Stimulated activated CD8-positive, alpha-beta memory T cell treated with anti-CD3 and anti-CD28 coated beads, Interleukin-7, amount 100 ng/mL, for 1 hour (primary cell): ENCODE measurements at places on chromosomes 12 and 14.

DNA sequence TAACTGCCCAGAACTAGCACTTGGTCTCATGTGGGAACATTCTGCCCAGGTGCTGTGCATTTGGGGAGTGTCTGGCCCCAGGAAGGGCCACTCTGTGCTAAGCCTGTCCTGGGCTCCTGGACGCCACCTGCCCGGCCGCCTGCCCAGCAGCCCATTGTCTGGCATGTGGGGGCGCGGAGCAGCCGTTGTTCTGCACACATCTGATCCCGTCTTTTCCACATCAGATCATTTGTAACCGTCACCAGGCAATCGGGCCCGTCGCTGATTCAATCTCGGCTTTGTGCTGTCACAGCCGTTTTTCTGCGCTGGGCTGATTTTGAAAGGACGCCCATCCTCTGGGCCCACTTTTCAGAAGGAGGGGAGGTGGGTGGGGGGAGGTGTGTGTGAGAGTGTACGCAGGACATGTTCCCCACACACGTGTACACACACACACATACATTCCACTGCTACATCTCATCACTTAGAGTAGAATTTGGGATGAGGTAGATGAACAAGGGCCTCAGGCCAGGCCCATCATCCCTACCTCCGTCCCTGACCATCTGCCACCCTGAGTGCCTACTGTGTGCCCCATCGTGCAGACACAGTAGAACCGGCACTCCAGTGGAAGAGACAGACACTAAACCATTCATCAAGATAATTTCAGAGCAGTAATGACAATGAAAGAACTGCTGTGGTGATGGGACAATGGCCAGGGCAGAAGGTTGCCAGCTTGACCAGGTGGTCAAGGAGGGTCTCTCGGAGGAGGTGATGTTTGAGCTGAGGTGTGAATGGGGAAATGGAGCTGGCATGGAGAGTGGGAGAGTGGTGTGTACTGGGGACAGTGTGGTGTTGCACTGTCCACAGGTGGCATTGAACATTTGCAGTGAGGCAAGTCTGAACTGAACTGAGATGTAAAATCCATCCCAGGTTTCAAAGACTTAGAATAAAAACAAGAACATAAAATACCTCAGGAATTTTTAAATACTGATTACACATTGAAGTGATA is 19.0 kb downstream of the FAM222A start:
- no peak for DNase-seq

- DNase-seq = peak; percentile 23
Observed at GRCh38 chr12:31323391-31324115, 2.4 kb downstream of the SINHCAF start.

DNA sequence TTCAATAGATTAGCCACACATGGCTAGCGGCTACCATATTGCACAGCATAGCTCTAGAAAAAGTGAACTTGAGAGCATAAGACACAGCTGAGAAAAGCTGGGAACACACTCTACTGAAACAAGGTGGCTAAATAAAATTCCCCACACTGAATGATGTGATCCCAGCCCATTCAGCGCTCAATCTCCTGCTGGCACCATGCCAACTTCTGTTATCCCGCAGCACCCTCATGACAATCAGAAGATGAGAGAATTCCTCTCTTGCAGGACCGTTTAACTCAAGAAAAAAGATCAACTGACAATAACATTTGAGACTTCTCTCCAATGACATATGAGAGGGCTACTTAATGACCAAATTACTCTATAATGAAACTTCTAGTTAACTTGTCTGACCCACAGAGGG is 115.4 kb downstream of the ADAMTS20 start:
- no peak for DNase-seq

- no peak for DNase-seq
Observed at GRCh38 chr12:108699955-108700563, 31.3 kb downstream of the CORO1C start.

DNA sequence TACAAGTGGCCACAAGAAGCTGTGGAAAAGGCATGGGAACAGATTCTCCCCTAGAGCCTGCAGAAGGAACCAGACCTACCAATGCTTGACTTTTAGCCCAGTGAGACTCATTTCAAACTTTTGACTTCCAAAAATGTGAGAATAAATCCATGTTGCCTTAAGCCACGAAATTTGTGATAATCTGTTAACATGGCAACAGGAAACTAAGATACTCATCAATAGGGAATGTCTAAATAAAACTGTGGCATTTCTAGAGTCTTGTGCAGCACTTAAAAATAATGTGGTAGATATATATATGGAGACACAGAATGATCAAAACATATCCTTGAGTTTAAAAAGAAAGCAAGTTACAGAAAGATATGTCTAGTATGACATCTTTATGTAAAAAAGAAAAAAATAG is 12.0 kb downstream of the HECTD4 start:
- no peak for DNase-seq

DNA sequence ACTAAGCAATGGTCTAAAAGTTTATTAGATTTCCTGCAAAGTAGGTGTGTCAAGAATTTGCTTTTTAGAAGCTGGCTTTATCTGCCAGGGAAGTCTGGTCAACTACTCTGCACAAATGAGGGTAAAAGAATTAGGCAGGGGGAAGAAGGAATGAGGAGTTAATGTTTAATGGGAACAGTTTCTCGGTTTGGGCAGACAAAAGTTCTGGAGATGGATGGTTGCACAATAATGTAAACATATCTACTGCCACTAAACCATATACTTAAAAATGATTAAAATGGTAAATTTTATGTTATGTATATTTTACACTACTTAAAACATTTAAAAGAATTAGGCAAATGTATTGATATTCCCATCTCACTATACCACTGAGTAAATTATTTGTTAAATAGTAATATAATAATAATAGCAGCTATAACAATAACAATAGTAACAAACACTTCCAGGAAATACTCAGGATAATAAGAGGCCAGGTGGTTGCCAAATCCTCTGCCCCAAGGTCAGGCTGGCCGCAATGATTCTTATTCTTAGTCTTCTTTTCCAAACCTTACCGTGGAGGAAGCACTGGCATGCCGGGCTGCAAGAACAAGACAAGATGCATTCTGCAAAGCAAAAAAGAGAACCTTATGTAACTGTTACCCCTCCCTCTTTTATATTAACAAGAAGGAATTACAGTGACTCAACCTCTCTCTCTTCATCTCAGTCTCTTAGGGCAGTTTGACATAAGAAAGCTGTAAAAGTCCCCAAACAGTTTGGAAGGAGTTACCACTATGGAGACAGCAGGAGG is 13.9 kb downstream of the CS start:
- no peak for DNase-seq

DNA sequence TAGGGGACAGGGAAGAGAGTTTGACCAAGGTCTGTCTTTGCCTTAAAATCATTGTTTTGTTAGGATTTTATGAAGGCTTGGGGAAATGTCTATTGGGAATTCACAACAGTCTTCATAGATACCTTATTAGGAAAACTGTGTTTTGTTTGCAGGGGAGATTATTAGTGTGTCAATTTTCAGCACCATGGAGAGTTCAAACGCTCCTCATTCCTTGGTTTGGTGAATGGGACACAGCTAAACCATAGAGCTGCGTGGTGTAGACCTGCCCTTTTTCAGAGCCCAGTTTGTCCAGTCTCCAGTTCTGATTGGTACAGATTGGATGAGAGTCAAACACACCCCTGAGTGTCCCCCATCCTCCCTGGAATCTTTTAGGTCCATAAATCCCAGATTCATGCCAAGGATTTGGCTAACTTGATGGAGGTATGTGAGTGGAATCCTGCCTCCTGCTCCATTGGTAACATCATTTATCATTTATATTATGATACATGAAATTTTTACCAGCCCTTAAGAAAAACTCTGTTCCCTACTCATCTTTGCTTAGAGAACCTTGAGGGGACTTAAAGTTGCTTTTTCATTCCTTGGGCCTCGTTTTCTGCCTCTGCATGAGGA is 12.0 kb downstream of the NGDN start:
- DNase-seq = no peak

GRCh38 chr12:30877105-30877875 is 49.3 kb upstream of the TSPAN11 start:
- DNase-seq = no peak

GRCh38 chr14:93096691-93097322 is 18.9 kb downstream of the ITPK1 start:
- no peak for DNase-seq

DNA sequence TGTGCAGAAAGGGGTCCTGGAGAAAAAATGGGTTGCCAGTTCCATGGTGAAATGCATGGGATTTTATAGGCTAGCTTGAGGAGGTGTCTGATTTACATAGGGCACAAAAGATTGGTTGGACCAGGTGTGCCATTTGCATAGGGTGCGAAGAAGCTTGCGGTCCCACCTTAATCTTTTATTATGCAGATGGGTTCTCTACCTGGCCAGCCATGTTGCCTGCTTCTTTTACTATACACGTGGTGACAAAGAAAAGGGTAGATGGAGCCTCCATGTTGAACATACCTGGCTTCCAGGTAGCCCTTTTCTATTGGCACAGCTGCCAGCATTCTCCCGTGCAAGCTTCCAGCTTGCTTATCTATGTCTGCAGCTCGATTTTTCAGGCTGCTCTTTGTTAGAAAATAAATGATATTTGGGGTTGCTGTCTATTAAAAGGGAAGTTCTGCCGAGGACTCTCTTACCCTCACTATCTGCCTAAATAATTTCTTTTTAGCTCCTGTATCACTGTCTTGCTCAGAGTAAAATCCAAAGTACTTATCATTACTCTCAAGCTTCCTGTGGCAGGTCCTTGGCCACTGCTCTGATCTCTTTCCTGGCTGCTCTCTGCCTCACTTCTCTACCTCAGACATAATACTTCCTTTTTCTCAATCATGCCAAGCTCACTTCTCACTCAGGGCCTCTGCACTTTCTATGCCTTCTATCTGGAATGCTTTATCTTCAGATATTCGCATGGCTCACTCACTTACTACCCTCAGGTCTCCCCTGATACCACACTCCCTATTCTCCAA is 216.0 kb upstream of the DAAM1 start:
- DNase-seq = no peak

- DNase-seq = no peak
Observed at GRCh38 chr12:103785243-103786031, 55.6 kb downstream of the NT5DC3 start.

- no peak for DNase-seq
Observed at GRCh38 chr14:89207925-89208328, 209.1 kb downstream of the FOXN3 start.

GRCh38 chr14:37197421-37198272 is at the start of gene MIPOL1:
Gene MIPOL1 (plus strand): TSS chr14:37197937. CDS start chr14:37247889, 49,952 bp downstream.
- DNase-seq = no peak

- DNase-seq = no peak
Observed at GRCh38 chr14:87343652-87344051, 649.3 kb downstream of the GALC start.

- DNase-seq = no peak
Observed at GRCh38 chr14:78227248-78228077, 57.3 kb downstream of the NRXN3 start.

- DNase-seq = no peak
Observed at GRCh38 chr12:50222275-50222783, 55.2 kb upstream of the CERS5 start.

DNA sequence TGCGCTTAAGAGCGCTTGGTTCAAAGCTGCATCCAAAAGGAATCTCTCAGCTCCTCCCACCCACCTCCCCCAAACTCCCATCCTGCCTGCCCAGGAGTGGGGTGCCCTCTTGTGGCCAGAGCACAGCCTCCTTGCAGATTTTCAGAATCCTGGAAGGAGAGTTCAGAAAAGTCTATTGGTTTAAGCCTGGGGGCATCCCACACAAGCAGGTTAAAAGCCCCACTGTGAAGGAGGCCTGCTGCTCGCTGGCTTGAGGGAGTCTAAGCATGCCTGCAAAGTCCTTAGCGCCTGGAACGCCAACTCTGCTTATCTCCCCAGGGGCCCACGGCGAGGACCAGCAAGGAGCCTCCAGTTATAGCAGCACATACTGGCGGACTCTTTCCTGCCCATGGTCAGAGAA is 297.1 kb downstream of the KSR2 start:
- DNase-seq = no peak

DNA sequence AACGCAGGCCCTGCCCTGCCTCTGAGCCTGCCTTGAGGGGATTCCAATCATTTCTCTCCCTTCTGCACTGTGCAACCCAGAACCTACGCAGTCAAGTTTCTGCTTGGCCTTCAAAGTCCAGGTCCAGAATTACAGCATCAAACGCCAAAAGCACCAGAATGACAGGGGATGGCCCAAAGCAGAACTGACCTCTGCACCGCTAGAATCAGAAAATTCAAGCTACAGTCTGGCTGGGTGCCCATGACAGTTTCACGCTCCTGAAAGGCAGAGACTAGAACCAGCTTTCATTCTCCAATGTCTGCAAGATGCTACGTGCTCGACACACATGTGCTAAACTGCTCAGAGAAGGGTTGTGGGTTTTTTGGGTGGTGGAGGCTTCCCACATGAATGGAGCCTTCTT is 4.1 kb downstream of the CLMN start:
- no peak for DNase-seq

GRCh38 chr14:67186789-67187584 is 2.3 kb upstream of the GARIN2 start:
- no peak for DNase-seq

DNA sequence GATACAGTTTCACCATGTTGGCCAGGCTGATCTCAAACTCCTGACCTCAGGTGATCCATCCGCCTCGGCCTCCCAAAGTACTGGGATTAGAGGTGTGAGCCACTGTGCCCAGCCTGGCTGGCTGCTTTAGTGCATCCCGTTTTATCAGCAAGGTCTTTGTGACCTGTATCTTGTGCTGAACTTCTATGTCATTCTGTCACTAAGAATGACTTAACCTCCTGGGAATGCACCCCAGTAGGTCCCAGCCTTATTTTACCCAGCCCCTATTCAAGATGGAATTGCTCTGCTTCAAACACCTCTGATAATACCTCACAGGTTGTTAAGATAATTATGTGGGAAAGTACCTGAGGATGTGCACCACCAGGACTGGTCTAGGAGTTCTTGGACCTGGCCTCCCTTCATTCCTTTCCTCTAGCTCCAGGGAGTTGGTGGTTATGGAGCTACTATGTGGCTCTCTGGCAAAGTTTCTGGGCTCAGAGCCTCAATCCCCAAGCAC is 26.1 kb upstream of the JPH4 start:
- DNase-seq = no peak

- no peak for DNase-seq
Observed at GRCh38 chr12:56257491-56258067, 605 bp downstream of the ANKRD52 start.

- DNase-seq = peak; percentile 14
Observed at GRCh38 chr12:52691076-52691840, 11.1 kb upstream of the KRT1 start.

- no peak for DNase-seq
Observed at GRCh38 chr12:92927436-92928281, 1.4 kb downstream of the EEA1 start.
